ENCODE measurements at places on chromosomes 3 and 15. TPM values are rescaled to one million over a fixed set of nuclear protein-coding genes. Genes with fewer than 3 reads are reported as not detected.

Gene TMOD2
- 0.32 TPM for polyA plus RNA-seq

Gene GASK1A
- 0.04 TPM for polyA plus RNA-seq

Gene ZNF80
- polyA plus RNA-seq, result not detected

Gene SUSD5
- polyA plus RNA-seq, result 7.7 TPM

Gene SMCO1
- not detected for polyA plus RNA-seq

Gene RAB6B
- 2.1 TPM for polyA plus RNA-seq

Gene TRIM42
- polyA plus RNA-seq, result not detected

Gene DALRD3
- polyA plus RNA-seq, result 60.8 TPM

Gene TMCO5A
- not detected for polyA plus RNA-seq

Gene INKA1
- polyA plus RNA-seq, result 57.7 TPM

Gene MESP2
- polyA plus RNA-seq, result 0.21 TPM

Gene POPDC2
- polyA plus RNA-seq, result 0.57 TPM

Gene PRKCD
- 19.0 TPM for polyA plus RNA-seq

Gene PLD1
- 35.7 TPM for polyA plus RNA-seq

Gene NDUFB5
- 48.2 TPM for polyA plus RNA-seq

Gene MED12L
- 0.03 TPM for polyA plus RNA-seq

Gene LRRC31
- not detected for polyA plus RNA-seq

Gene ENTPD3
- 0.03 TPM for polyA plus RNA-seq

Gene PSTPIP1
- polyA plus RNA-seq, result not detected

Gene HOMER2
- 0.40 TPM for polyA plus RNA-seq

Gene FEZF2
- not detected for polyA plus RNA-seq

Gene DAPK2
- polyA plus RNA-seq, result 2.8 TPM

Gene LRRC2
- 0.08 TPM for polyA plus RNA-seq

Gene MNS1
- 0.11 TPM for polyA plus RNA-seq

Gene GLT8D1
- 61.8 TPM for polyA plus RNA-seq

Gene ARHGEF26
- 0.57 TPM for polyA plus RNA-seq

Gene LZTFL1
- 26.1 TPM for polyA plus RNA-seq

Gene ILDR1
- polyA plus RNA-seq, result not detected

Gene NAALADL2
- polyA plus RNA-seq, result 0.86 TPM

Gene TF
- polyA plus RNA-seq, result 0.32 TPM

Gene ACAD11
- polyA plus RNA-seq, result 13.1 TPM

Gene PPP1R14D
- polyA plus RNA-seq, result not detected

Gene LRIG1
- 42.9 TPM for polyA plus RNA-seq

Gene CKMT1A
- polyA plus RNA-seq, result not detected

Gene UNC13C
- polyA plus RNA-seq, result not detected

Gene KCNMB3
- 1.2 TPM for polyA plus RNA-seq

Gene MYH15
- not detected for polyA plus RNA-seq

Gene ANKRD63
- not detected for polyA plus RNA-seq

Gene RTP3
- not detected for polyA plus RNA-seq

Gene RTP4
- polyA plus RNA-seq, result 0.08 TPM

Gene C3orf70
- polyA plus RNA-seq, result 0.08 TPM

Gene C3orf22
- not detected for polyA plus RNA-seq

Gene RASA2
- polyA plus RNA-seq, result 3.0 TPM

Gene FOXL2NB
- 0.01 TPM for polyA plus RNA-seq

Gene LRRIQ4
- 0.04 TPM for polyA plus RNA-seq

Gene BHLHE40
- 31.9 TPM for polyA plus RNA-seq

Gene NR2C2
- polyA plus RNA-seq, result 20.3 TPM

Gene AGBL1
- polyA plus RNA-seq, result not detected

Gene LRRC34
- polyA plus RNA-seq, result 0.72 TPM

Gene NOX5
- 0.08 TPM for polyA plus RNA-seq

Gene A4GNT
- polyA plus RNA-seq, result not detected

Gene TM4SF4
- not detected for polyA plus RNA-seq

Gene GOLGA8M
- 0.30 TPM for polyA plus RNA-seq

Gene KCNH8
- not detected for polyA plus RNA-seq

Gene FAM107A
- 4.8 TPM for polyA plus RNA-seq

Gene POU1F1
- polyA plus RNA-seq, result not detected

All from endothelial cell of umbilical vein (primary cell).